ENCODE measurements at places on chromosomes 5 and 9.

- no peak for DNase-seq
Observed at GRCh38 chr5:98736753-98737152, 36.7 kb upstream of the RGMB start.

DNA sequence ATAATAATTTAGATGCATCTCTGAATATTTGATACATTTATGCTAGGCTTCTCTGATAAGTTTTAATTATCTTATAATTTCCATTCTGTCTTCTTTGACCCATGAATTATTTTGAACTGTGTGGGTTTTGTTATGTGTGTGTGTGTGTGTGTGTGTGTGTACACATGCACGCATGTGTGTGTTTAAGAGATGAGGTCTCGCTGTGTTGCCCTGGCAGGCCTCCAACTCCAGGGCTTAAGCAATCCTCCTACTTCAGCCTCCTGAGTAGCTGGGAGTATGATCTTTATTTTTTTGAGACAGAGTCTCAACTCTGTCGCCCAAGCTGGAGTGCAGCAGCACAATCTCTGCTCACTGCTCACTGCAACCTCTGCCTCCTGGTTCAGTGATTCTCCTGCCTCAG, 75.4 kb downstream of the NDUFAF2 start:
- no peak for DNase-seq

- no peak for DNase-seq
Observed at GRCh38 chr5:40240111-40240510, 439.6 kb upstream of the PTGER4 start.

DNA sequence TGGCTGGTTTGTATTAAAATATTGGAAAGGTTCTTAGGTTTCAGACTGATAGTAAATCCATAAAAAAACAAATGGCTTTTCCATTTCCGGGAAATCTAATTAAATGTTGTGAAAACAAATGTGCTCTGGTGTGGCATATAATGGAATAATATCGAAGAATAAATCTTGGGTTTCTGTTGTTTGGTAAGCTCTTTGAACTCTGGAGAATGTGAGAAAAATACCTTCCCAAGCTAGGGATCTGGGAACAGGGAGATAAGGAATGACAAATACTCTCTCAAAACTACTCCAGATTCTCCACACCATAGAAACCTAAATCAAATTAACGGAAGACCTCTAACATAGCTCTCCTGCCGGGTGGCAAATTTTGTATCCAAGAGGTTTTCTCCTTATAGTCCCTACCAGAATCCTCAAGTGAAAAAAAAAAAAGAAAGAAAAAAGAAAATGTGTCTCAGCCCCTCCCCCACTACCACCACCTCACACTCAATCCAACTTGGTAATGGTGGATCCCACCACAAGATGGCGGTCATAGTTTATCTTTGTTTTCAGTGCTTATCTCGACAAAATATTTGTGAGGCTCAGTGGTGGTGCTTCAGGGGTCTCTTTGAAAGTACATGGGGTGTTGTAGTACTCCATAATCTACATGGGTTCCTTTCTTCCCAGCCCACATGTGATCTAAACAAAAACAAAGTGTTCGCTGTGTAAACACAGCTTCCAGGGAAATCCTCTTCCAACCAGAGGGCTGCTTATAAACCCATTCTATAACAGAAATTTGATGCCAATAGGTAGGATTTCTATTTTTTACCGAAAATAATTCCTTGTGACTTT, 54.5 kb upstream of the FST start:
- no peak for DNase-seq

GRCh38 chr9:107948086-107948485, 458.5 kb upstream of the KLF4 start:
- DNase-seq, result no peak

DNA sequence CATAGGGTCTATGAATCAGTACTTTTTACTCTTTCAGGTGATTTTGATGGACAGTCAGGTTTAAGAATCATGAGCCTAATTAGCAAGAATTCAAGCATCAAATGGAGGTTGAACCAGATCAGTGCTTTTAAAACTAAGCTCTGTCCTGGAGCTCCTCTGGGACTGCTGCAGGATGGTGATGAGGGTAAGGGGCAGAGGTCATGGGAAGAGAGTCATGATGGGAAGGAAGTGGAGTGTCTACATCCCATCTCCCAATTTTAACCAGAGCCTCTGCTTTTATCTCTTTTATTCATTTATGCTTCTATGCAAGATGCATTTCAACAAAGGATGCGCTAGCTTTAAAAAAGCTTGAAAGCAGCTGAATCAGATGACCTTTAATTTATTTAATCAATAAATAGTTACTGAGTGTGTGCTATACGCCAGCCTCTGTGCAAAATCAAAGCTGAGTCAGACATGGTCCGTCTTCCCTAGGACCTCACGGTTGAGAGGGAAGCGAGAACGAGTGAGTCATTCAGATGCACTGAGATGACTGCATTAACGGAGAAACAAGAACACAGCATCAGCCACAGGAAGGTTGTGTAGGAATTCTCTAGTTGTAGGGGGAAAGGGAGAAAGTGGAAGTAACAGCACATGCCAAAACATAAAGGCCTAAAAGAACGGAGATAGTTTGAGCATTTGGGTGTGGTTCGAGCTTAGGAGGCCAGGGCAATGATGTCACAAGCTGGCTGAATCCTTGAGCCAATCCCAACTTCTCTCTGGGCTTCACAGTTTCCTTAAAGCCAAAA, 441.6 kb upstream of the BRINP1 start:
- DNase-seq, result no peak

- DNase-seq, result no peak
Observed at GRCh38 chr9:137403269-137403668, 19.7 kb downstream of the EXD3 start.

DNA sequence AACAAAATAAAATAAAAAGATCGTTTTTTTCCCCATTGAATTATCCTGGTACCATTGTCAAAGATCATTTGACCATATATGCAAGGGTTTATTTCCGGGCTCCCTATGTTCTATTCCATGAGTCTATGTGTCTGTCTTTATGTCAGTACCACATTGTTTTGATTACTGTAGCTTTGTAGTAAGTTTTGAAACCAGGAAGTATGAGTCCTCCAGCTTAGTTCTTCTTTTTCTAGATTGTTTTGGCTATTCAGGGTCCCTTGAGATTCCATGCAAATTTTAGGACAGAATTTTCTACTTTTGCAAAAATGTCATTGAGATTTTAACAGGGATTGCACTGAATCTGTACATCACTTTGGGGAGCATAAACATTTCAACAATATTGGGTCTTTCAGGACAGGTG, 18.7 kb upstream of the EEIG1 start:
- no peak for DNase-seq

GRCh38 chr9:134698587-134699342, 57.2 kb downstream of the COL5A1 start:
- no peak for DNase-seq

- no peak for DNase-seq
Observed at GRCh38 chr5:173139631-173140030, 4.7 kb upstream of the BNIP1 start.

GRCh38 chr5:139263536-139263935, 30.0 kb upstream of the MATR3 start:
- DNase-seq, result no peak

GRCh38 chr9:127083138-127083980, 39.1 kb downstream of the ANGPTL2 start:
- no peak for DNase-seq

DNA sequence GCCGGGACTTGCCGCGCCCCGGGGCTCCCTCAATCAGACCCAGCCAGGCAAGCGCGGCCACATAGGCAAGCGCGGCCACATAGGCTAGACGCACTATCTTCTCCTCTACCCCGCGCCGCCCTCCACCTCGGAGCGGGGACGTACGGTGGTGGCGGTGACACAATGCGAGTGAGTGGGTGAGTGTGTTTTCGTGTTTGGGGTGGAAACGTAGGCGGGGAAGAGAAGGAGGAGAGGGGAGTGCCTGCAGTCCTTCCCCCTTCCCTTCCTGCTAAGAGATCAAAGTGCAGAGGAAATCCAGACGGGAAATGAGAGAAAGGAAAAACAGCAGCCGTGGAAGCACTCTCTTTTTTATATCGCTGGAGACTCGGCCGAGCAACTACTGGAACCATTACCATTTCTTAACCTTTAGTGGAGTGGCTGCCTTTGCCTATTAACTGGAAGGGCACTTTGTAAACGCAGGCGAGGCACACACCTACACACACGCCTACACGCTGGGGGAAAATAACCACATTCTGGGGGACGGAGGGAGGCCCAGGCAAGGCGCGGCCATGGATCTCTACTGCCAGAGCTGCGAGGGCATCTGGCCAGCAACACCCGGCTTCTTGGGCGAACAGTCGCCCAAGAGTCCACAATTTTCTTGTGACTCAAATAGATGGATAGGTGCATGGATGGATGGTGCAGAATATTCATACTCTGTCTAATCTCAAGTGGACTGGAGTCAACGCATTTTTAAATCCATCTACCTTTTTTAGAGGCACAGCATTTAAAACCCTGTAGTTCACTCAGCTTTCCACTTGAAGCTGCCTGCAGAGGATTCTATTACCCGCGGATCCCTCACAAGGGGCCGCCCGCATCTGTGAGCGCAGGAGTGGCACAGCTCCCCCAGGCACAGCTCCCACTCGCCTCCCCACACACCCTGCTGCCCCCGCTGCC, 2.1 kb downstream of the EDIL3 start:
- DNase-seq, result no peak

DNA sequence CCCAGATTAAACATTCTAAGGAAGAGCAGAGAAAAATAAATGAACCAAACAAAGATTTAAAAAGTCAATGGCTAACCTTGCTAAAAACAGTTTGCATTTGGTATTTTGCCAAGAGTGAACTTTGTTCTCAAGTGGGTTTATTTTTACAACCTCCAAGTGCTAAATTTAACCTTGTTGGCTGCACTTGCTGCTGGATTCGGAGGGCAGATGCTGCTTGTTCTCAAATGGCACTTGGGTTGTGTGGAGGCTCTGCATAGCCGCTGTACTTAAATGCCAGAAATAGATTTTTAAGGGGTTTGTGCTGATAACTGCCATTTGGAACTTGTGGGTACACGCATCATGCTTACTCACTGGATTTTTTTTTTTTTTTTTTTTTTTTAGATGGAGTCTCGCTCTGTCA, 13.3 kb upstream of the SPATA24 start:
- no peak for DNase-seq

DNA sequence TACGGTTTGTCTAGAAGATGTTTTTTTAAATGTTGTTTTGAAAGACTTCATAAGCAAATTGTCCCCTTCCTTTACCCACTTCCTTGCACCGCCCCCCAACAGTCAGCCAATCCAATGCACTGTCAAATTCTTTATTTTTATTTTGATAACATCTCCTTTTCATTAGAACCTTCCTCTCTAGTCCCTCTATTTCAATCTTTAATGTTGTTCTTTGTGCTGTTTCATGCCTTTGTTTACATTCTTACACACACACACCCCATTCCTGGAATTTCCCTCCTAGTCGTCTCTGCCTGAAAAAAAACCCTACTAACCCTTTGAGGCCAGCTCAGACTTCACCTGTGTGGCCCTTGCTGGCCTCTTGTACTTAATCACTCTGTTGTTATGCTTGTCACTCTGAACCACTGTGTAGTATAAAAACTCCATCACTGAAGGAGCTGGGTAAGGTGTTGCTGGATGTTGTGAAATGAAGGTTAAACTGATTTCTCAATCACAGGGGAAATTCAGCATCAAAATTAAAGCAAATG, 133.4 kb downstream of the UGCG start:
- no peak for DNase-seq

Measured in stimulated activated CD8-positive, alpha-beta memory T cell treated with anti-CD3 and anti-CD28 coated beads, Interleukin-12 subunit alpha, Interleukin-12 subunit beta, amount 100 ng/mL, for 4 hours (primary cell).